GM12878 (cell line): ENCODE measurements at places on chromosomes 11 and 22. TPM values are rescaled to one million over a fixed set of nuclear protein-coding genes. Genes with fewer than 3 reads are reported as not detected.
A peak's percentile ranks its signal among the peaks of the same experiment; 100 is the strongest.

TNNT3 gene
- total RNA-seq = not detected in 2 replicates

NOL12 gene
- total RNA-seq = 36.5 and 37.0 TPM in 2 replicates

SMIM38 gene
- 2.8 and 3.5 TPM in 2 replicates for total RNA-seq

SLC5A4 gene
- not detected in 2 replicates for total RNA-seq

CSNK2A3 gene
- 0.29 and 0.95 TPM in 2 replicates for total RNA-seq

SMTNL1 gene
- not detected in 2 replicates for total RNA-seq

TEAD1 gene
- total RNA-seq = 0.21 and 0.59 TPM in 2 replicates

TUBA8 gene
- total RNA-seq = 21.0 and 21.1 TPM in 2 replicates

P4HA3 gene
- total RNA-seq = not detected in 2 replicates

KDM4D gene
- 1.4 and 1.5 TPM in 2 replicates for total RNA-seq

DNA sequence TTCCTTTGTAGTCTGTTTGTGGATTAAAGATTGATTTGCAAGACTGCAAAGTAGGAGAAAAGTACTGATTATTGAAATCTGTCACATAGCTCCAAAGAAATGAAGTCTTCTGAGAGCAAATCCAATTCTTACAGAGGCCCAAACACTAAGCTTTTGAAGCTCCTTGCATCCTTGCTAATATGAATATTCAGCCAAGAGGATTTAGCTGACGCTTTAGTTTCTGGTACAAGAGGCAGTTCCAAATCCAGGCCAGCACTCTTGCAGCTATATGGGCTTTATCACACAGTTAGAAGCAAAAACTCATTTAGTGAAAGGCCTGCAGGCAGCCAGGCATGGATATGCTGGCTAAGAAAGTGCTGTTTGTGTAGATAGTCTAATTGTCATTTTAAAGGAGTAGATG, 12.7 kb downstream of the PAAF1 start:
- DNase-seq = no peak

- DNase-seq = no peak
These were observed 1233.5 kb downstream of the BRD1 start for GRCh38 chr22:48594016-48594756.

DNA sequence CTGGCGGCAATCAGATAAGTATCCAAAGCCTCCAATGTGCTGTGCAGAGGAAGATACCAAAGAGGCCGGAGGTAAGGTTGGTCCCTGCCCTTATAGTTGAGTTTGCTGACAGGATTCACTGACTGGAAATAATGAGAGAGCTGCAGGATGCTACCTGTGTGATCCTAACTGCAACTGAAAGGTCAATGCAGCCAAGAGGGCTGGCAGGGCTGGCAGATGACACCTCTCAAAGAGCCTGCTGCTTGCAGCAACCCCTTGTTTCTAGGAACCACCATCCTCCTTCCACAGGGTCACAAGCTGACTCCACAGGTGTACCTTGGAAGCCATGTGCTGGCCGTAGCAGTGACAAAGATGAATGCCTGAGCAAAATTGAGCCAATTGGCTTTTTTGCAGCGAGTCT, 348.1 kb downstream of the DDX10 start:
- DNase-seq = no peak

DNA sequence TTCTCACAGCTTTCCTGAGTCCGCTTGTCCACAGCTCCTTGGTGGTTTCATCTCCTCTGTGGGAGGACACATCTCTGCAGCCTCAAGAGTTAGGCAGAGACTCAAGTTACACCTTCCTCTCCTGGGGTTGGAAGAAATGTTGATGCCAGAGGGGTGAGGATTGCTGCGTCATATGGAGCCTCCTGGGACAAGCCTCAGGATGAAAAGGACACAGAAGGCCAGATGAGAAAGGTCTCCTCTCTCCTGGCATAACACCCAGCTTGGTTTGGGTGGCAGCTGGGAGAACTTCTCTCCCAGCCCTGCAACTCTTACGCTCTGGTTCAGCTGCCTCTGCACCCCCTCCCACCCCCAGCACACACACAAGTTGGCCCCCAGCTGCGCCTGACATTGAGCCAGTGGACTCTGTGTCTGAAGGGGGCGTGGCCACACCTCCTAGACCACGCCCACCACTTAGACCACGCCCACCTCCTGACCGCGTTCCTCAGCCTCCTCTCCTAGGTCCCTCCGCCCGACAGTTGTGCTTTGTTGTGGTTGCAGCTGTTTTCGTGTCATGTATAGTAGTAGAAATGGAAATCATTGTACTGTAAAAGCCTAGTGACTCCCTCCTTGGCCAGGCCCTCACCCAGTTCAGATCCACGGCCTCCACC, 11.7 kb downstream of the RASD2 start:
- no peak for DNase-seq

DNA sequence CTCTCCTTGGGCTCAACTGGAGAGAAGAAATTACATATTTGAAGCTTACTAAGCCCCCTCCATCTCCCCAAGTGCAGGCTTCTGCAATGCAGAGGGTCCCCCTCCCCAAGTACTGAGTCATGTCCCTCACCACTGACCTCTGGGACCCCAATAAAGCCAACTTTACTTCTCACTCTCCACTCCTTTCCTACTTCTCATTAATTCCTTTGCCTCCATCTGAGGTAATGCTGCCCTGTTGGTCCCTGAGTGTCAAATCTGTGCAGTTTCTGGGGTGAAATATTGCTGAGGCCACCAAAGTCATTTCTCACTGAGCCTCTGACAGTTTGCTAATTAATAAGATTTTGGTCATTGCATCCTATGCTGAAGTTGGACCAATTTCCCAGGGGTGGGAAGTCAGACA, 101.6 kb downstream of the NELL1 start:
- DNase-seq = no peak

- no peak for DNase-seq
These were observed 7.7 kb downstream of the BLID start for GRCh38 chr11:122108192-122108799.

DNA sequence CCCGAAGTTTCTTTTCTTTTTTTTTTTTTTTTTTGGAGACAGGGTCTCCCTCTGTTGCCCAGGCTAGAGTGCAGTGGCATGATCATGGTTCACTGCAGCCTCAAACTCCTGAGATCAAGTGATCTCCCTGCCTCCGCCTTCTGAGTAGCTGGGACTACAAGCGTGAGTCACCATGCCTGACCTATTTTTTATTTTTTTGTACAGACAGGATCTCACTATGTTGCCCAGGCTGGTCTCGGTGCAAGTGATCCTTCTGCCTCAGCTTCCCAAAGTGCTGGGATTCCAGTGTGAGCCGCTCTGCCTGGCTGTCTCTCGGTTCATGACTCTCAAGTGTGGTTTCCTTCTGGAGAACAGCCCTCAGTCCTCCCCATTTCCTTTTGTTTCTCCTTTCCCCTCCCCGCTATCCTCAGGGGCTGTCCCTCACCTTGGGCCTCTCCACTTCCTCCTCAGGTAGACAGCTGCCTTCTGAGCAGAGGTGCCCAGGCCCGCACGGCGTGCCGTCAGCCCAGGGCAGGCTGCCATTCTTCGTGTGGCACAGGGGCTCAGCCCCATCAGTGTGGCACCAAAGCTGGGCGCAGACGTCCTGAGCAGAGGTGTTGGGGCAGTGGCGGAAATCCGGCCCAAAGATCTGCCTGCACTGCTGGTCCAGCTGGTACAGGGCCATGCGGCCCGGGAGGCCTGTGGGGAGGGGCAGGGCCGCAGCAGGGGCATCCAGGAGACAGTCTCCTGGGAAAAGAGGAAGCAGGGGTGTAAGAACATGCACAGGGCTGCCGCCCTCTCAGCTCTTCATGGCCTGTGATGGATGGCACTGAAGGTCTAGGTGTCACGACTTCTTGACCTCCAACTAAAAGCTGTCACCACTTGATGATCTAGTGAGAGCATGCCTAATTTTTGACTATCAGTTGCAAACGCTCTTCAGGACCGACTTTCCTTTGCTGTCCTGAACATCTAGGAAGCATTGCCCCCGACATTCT, 14.0 kb downstream of the ADAMTS8 start:
- DNase-seq = no peak

- no peak for DNase-seq
These were observed 30.9 kb downstream of the KCNC1 start for GRCh38 chr11:17765356-17766072.

DNA sequence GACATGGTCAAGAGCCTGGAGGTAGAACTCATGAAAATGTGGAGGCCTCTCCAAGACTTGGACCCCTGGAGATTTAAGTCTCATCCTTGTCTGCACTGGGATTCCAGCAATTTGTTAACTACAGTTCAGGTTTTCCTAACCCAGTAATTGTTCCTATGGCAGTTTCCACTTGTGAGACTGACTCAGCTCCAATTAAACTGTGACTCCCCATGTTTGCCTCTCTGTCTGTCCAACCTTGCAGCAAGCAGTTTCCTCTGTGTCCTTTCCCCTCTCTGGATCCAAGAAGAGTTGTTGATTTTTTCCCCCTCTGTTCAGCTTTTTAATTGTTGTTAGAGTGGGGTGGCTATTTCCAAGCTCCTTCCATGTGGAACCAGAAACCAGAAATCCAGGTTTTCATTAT, 16.2 kb upstream of the ARHGAP20 start:
- DNase-seq = no peak

- no peak for DNase-seq
These were observed 128.3 kb upstream of the CSNK2A3 start for GRCh38 chr11:11481371-11481770.

- DNase-seq = no peak
These were observed 41.5 kb upstream of the CNTN5 start for GRCh38 chr11:98979205-98979604.

DNA sequence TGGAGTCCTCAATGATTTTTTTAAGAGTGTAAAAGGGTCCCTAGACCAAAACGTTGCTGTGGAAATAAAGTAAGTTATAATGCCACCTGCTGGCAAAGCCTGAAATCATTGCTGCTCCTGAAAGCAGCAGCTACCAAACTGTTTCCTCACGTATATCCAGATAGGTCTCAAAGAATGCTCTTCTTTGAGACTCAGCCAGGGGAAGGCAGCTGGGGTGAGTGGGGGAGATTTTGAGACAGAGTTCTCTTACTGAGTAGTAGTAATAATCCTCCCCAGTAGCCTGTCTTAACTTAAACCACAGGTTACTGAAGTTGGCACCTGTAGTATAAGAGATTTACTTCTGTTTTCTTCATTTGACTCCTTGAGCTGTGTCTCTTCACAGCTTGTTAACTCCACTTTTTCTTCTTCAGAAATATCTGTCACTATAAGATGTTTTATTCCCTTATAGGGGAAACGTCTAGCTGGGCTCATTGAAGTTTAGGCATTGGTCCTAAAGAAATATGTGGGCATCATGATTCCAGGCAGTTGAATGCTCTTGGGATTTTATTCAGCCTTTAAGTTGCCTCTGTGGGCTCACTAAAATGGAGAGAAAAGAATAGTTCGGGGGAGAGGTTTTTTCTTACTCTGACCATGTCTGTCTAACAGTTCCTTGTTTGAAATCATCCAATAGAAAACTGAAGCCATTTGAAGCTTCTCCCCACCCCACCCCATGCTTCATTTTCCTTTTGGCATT, 77.9 kb downstream of the BTBD10 start:
- DNase-seq = peak; percentile 3

DNA sequence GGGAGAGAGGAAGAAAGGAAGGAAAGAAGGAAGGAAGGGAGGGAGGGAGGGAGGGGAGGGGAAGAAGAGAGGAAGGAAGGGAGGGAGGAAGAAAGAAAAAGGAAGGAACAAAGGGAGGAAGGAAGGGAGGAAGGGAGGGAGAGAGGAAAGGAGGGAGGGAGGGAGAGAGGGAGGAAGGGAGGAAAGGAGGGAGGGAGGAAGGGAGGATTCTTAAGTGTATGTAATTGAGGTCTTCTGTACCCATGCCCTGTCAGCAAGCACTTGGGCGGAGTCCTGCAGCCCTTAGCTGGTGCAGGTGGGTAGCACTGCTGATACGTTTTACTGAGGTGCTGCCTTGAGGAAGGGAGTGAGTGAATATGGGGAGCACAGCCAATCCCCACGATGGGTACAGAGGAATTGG, 56.9 kb upstream of the RASD2 start:
- DNase-seq = no peak

GRCh38 chr22:19352766-19353165, 61.2 kb upstream of the CLTCL1 start:
- DNase-seq = no peak
